Activated naive CD4-positive, alpha-beta T cell treated with anti-CD3 and anti-CD28 coated beads, Interleukin-2, amount 10 ng/mL, durations not matched to agents 7 days and 5 days (primary cell): ENCODE measurements at places on chromosomes 5 and 9.

- peak; percentile 42 for DNase-seq
Measured at GRCh38 chr5:55176176-55176818, 3.3 kb upstream of the CDC20B start.

DNA sequence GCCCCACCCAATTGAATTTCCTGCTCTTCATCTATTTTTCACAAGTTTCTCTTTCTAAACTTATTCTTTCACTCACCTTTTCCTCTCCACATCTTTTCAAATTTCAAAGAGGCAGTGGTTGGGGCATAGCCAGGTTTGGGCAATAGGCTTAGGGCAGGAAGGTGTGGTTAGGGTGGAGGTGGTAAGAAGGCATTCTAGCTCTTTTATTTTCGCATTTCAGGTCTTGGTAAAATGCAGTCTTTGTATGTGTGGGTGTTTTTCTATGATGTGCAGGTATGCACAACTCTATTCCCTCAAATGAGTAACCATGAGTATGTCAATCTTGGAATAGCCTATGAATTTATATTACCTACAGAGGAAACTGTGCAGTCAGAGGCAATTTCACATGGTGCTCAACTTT lies 129.8 kb upstream of the IFNE start:
- peak; percentile 60 for DNase-seq

- peak; percentile 25 for DNase-seq
Measured at GRCh38 chr5:127878174-127878750, 175.1 kb downstream of the CCDC192 start.

GRCh38 chr5:78429332-78429980 lies 69.0 kb downstream of the SCAMP1 start:
- no peak for DNase-seq

GRCh38 chr9:100277166-100277979 lies 75.4 kb downstream of the TEX10 start:
- no peak for DNase-seq

DNA sequence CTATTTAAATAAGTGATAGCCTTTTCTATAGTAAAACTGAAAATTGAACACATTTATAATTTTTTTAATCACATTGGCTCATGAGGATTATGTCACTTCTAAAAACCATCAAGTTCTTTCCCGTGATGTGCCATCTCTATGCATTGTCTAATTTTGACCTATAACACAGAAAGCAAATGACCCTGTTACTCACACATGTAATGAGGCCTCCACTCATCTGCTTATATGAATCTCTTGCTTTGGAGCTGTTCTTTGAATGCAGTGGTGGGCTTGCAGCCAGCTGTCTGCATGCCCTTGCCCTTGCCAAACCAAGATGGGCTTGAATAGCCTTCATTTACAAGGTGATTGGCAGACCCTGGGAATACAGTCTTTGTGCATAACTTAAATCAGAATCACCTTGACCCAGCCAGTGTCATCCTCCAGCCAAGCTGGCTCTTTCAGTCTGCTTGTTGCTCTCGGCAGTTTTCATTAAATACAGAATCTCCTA lies 163.2 kb downstream of the TRIO start:
- DNase-seq: no peak

DNA sequence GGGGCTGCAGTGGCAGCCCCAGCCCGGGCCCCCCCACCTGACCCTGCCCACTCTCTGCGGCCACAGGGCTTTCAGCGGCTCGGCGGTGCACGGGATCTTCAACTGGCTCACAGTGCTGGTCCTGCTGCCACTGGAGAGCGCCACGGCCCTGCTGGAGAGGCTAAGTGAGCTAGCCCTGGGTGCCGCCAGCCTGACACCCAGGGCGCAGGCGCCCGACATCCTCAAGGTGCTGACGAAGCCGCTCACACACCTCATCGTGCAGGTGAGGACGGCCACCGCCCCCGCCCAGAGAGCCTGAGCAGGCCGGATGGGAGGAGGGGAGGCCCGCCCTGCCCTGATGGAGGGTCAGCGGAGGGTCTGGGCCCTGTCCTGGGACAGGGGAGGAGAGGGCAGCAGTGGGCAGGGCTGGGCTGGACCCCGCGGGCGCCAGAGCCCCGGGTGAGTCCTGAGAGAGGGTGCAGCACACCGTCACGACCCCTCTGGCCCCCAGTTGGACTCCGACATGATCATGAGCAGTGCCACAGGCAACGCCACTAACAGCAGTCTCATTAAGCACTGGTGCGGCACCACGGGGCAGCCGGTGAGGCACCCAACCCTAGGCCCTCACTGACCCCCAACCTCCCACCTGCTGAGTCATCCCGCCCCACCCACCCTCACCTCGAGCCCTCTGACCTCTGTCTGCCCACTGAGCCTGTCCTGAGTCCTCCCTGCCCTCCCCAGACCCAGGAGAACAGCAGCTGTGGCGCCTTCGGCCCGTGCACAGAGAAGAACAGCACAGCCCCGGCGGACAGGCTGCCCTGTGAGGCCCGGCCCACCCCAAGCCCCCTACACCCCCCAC lies 2.7 kb downstream of the SLC34A3 start:
- no peak for DNase-seq

GRCh38 chr5:146112476-146112875 lies 7.1 kb upstream of the PLAC8L1 start:
- no peak for DNase-seq

DNA sequence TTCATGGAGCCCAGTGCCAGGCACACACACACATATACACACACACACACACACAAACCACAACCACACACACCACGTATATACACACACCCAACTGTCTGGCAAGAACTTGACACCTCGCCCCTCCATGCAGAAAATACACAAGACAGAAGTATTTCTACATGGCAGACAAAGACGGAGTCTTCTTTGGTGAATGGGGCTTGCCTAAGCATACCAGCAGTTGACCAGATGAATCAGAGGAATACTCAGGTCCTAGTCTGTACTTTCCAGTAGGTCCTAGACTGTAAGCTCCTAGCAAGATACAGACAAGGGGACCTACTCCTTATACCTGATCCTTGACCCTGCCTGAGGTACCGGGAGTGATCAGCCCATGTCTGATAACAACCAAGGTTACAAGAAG lies 60.1 kb downstream of the SIL1 start:
- DNase-seq: no peak

GRCh38 chr5:87074934-87075541 lies 192.6 kb upstream of the RASA1 start:
- DNase-seq: peak; percentile 57

DNA sequence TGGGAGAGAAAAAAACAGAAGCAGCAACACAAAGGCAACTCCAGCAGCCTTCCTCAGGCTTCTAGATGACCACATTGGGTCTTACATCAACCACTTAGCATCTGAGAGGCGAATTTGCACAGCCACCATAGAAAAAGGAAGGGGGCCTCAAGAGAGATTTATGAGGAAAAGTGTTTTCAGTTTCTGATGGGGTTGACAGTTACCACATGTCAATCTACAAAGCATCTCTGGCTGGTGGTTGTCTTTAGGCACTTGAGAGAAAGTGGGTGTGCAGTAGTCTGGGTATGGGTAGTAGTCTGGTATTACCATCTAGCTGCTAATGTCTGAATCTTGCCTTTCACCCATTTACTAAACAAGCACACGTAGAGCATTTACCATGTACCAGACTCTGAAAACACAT lies 137.5 kb downstream of the BAAT start:
- no peak for DNase-seq

DNA sequence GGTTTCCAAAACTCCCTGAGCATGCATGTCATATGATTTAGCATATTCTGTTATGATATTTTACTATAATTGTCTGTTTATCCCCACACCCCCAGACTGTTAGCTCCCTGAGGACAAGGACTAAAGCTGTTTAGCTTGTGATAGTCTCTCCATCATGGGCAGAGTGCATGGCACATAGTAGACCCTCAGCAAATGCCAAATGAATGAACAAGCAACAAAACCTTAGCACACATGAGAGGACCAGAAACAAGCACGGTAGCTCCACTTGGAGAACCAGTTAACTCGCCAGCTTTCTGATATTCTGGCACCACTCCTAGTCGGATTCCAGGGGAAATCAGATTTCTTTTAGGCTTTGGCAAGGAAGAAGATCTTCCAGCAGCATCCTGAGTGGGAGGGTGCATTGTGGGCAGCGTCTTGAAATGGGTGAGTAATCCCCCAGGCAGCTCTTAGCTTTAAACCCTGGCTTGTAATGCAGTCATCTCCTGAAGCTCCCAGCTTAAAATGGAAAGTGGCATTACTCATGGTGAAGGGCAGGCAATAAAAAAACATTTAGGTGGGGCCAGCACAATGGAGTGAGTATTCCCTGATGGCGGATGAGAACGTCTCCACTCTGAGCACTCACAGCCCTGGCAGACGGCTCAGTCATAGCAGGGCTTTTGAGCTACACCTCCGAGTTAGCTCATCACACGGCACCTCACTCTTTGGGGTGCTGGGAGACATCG lies 41.1 kb downstream of the FGF1 start:
- DNase-seq: no peak

GRCh38 chr9:34464571-34464970 lies 6.0 kb downstream of the DNAI1 start:
- DNase-seq: no peak

DNA sequence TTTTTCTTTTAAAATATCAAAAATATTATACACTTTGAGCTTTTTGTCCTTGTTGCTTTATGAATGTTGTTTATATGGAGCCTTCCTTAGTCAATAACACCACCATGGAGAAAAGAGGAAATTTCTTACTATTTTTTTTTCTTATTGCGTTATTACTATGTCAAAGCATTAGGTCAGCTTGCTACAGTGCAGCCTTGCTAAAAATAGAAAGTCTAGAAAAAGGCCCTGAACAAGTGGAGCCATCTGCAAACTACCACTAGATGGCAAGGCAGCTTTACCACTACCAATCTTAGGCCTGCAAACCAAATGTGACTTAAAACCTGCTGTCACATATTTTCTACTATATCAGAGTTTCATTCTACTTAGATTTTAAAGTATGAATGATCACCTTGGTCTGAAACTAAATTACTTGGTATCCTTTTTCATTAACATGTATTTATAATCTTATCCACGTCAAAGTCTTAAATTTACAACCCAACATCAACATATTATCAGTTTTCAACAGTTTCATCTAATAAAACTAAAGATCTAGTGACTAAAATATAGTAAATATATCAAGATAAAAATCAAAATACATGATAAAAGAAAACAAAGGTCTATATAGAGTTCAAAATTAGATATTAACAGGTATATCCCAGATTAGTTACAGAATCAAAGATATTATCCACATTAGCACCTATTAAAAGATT lies 113.1 kb upstream of the ACOT12 start:
- peak; percentile 57 for DNase-seq

DNA sequence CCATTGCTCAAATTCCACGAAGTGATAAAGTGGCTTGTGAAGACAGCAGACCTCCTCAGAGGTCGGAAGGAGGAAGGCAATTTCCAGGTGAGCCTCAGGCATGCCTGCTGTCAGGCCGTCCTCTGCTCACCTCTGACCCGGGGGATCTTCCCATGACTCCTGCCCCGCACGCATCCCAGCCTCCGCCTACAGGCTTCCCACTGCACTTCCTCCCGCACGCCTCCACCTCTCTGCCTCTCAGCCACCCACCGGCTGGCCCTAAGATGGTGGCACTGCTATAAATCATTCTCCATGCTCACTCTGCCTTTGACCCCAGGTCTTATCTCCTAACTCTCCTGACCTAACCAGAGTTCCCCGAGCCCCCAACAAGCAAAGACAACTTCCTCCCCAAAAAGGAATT lies 49.4 kb upstream of the DNAH5 start:
- DNase-seq: no peak

GRCh38 chr9:8668751-8669150 lies 869.2 kb upstream of the DMAC1 start:
- DNase-seq: no peak

- DNase-seq: no peak
Measured at GRCh38 chr5:36728697-36729543, 122.5 kb downstream of the SLC1A3 start.

DNA sequence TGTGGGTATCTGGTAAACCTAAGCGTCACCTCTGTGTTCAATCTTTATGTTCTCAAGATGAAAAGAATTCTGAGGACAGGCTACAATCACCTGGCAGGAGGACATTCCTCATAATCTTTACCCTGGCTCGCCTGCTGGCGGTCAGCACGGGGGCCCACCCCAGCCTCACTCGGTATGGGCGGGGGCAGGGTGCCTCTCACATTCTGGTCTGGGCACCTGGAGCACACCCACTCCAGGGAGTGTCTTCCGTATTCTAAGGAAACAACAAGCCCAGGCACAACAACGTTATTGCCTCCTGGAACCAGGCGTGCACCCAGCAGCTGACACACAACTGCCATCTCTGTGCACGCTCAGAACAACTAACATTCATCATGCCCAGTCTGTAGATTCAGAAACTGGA lies 179.8 kb downstream of the ROR2 start:
- no peak for DNase-seq

- DNase-seq: no peak
Measured at GRCh38 chr9:106862821-106863720, at the start of gene ZNF462. Gene ZNF462 (plus strand): TSS chr9:106863166. CDS start chr9:106923384, 60,218 bp downstream.

GRCh38 chr9:109886617-109887016 lies 106.6 kb downstream of the PALM2AKAP2 start:
- no peak for DNase-seq

- DNase-seq: no peak
Measured at GRCh38 chr9:36091026-36091953, 45.2 kb upstream of the GLIPR2 start.

- DNase-seq: no peak
Measured at GRCh38 chr5:40273936-40274335, 405.8 kb upstream of the PTGER4 start.

DNA sequence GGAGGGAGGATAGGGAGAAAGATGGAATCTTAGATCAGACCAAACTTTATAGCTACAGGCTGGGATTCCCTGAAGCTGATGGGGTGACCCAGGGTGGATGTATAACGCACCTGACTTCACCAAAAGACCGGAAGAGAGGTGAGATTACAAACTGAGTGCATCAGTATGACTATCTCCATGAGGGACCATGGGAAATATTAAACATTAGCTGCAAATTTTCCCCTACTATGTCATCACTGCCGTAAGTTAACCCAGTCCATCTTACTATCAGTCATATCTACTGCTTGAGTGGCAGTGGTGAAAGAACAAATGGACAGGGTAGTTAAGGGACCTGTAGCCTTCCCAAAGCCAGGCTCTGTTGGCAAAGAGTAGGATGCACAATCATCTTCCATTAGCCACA lies 368.3 kb downstream of the EFNA5 start:
- DNase-seq: no peak

DNA sequence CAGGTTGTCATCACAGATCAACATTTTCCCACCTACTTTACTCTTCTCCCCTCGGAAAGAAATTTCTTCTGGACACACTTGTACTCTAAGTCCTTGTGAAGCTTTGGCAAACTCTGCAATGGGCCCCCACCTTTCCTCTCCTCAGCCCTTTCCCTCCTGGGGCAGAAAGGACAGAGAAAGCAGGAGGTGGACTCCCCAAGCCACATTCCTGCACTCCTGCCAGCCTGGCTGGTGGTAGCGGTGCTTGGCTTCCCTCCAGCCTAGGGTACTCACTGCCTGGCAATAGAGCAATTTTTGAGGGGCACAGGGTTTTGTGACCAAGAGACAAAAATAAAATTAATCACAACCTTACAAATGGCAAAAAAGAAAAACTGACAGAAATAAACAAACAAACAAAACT lies 451.4 kb downstream of the ZSWIM6 start:
- no peak for DNase-seq

DNA sequence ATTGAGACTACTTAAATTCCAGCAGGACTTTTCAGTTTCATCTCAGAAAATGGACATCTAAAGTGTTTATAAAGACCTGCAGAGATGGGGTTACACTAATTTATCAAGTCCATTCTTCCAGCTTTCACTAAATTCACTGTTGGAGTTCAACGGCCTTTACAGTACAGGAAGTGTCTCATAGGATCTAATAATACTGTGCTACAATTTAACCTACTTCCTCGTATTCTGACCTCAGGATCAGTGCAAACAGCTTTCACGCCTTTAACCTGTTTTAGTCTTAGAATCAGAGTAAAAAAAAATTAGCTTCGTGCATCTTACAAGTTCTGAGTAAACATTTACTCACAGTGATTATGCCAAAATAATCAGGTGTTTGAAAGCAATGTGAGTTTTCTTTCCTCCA lies 632.6 kb upstream of the DMAC1 start:
- no peak for DNase-seq
